CD4-positive, alpha-beta T cell treated with Interleukin-4 for 4 hours (primary cell): ENCODE measurements at places on chromosomes 12 and 14.

DNA sequence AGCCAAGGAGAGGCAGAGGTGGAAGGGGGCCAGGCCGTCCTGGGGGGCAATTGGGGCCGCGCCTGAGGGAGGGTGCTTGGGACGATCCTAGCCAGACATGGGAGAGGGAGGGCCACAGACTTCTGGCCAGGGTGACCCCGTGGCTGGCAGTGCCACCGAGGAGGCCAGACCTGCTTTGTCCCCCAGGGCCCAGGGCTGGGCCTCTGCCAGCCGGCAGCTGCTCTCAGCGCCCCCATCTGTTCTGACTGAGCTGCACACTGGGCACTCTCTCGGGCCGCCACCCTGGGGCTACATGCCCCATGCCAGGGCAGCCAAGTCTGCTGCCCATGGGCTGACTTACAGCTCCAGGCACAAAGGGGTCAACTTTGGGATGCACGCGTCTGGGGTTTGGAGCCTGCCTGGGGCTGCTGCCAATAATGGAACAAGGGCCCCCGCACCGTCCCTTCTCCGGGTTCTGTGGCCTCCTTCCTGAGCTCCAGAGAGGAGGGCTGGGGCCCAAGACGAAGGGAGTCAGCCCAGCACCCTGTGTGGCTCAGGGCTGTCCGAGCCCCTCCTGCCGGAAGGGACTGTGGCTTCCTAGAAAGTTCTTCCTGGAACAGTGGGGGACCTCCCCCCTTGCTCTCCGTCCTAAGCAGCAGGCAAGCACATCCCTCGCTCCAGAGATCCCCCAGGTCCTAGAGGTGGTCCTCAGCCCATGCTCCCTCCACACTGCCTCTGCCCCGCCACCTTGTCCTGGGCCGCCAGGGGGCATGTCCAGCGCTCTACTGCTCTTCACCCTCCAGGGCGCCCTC lies 1.1 kb downstream of the ADSS1 start:
- no peak for DNase-seq

- no peak for DNase-seq
Observed at GRCh38 chr14:76891391-76891790, 65.2 kb downstream of the LRRC74A start.

GRCh38 chr12:79895071-79895470 lies 39.8 kb downstream of the PPP1R12A start:
- DNase-seq, result no peak

DNA sequence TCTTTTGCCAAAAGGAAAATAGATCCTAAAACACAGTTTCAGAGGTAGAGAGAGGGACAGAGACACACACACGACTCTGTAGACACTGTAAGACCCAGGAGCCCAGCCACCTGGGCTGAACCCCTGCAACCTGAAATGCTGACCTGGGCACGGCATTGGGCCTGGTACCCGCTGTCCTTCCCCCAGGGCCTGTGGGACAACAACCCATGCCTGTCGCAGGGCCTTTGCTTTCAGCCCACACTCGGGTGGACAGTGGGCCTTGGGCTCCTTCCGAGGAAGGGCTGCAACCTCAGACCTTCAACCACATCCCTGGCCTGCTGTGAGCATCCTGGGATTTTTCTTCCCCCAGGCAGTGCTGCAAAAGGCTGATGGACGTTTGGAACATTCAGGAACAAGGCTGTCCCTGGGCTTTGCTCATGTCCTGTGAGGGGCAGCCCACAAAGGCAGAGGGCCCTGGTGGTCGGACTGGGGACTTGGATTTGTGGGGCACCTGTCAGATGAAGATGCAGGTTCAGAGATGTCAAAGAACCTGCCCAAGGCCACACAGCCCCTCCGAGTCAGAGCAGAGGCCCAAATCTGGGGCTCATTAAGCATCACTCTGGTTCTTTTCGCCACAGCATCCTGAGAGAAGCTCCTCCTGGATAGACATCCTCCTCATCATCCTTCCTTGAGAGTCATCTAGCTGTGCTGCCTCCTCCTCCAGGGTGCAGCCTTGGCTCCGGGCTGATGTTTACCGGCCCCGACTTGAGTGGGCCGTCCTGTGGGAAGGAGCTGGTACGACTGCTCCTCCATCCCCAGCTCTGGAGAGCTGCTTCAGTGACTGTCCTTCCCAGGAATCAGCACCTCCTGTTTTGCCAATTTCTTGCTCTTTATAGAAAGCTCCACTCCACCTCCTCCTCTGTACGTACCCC lies 32.7 kb downstream of the CCDC92 start:
- DNase-seq, result no peak

GRCh38 chr12:92365333-92365732 lies 219.7 kb upstream of the BTG1 start:
- no peak for DNase-seq
